Skeletal muscle tissue (tissue), 5 donors: ENCODE measurements at places on chromosomes 1 and 21. TPM values are rescaled to one million over a fixed set of nuclear protein-coding genes. Genes with fewer than 3 reads are reported as not detected.

The UBE2Q1 gene
- 15.1 TPM for total RNA-seq

The WDR64 gene
- not detected for total RNA-seq

The TNFRSF4 gene
- total RNA-seq: 0.52 TPM

The SHCBP1L gene
- under 0.01 TPM for total RNA-seq

The IL10RB gene
- 23.0 TPM for total RNA-seq

The TRIM58 gene
- total RNA-seq: 5.2 TPM

The F11R gene
- total RNA-seq: 10.4 TPM

The CFHR5 gene
- total RNA-seq: not detected

The C1orf94 gene
- total RNA-seq: not detected

The CCDC17 gene
- total RNA-seq: 0.52 TPM

The RASAL2 gene
- total RNA-seq: 8.4 TPM

The RIMS3 gene
- total RNA-seq: 0.52 TPM

The RIMKLA gene
- total RNA-seq: 0.52 TPM

The HNRNPR gene
- 83.5 TPM for total RNA-seq

The LRRC53 gene
- total RNA-seq: not detected

The CADM3 gene
- 0.52 TPM for total RNA-seq

The SORT1 gene
- 22.4 TPM for total RNA-seq

The SPRR3 gene
- not detected for total RNA-seq

The PLCH2 gene
- under 0.01 TPM for total RNA-seq

The DUSP23 gene
- total RNA-seq: 7.3 TPM

The MYOC gene
- 5.2 TPM for total RNA-seq

The FAM78B gene
- total RNA-seq: 1.0 TPM

The CHI3L1 gene
- total RNA-seq: 1.0 TPM

The KLF17 gene
- under 0.01 TPM for total RNA-seq

The ATP6V1G3 gene
- not detected for total RNA-seq

The KRTAP21-2 gene
- not detected for total RNA-seq

The P3R3URF gene
- not detected for total RNA-seq

The FCRL6 gene
- not detected for total RNA-seq

The CCDC190 gene
- 3.1 TPM for total RNA-seq

The CLCA1 gene
- total RNA-seq: not detected

The TRIM67 gene
- under 0.01 TPM for total RNA-seq

The BRINP2 gene
- 0.52 TPM for total RNA-seq
